A549 treated with CpdA at 1 μM for 4 hours (cell line): ENCODE measurements at places on chromosomes 5 and 9. TPM values are rescaled to one million over a fixed set of nuclear protein-coding genes. Genes with fewer than 3 reads are reported as not detected.

TTC16 gene
- total RNA-seq, result 0.02 TPM in 1 of 5 replicates, not detected in the others

REEP2 gene
- total RNA-seq, result 5.9 to 7.4 TPM (median 6.7 TPM) in 5 replicates

THBS4 gene
- 0.06 to 0.14 TPM in 2 of 5 replicates, not detected in the others for total RNA-seq

NTNG2 gene
- total RNA-seq, result 1.8 to 5.9 TPM (median 2.8 TPM) in 5 replicates

CDX1 gene
- not detected in 5 replicates for total RNA-seq

FOXD4L3 gene
- 0.06 to 0.24 TPM (median 0.14 TPM) in 3 of 5 replicates, not detected in the others for total RNA-seq

PTCD2 gene
- 10.4 to 11.7 TPM (median 10.9 TPM) in 5 replicates for total RNA-seq

CCNI2 gene
- 0.09 to 0.36 TPM (median 0.11 TPM) in 4 of 5 replicates, not detected in the other for total RNA-seq

ABO gene
- not detected in 5 replicates for total RNA-seq

CNTNAP3B gene
- 14.9 to 18.0 TPM (median 16.3 TPM) in 5 replicates for total RNA-seq

GLRA1 gene
- not detected in 5 replicates for total RNA-seq

LEAP2 gene
- total RNA-seq, result 0.87 to 1.7 TPM (median 1.5 TPM) in 5 replicates

LVRN gene
- total RNA-seq, result 0.05 to 0.17 TPM (median 0.17 TPM) in 3 of 5 replicates, not detected in the others

TRIM23 gene
- total RNA-seq, result 5.0 to 8.9 TPM (median 8.1 TPM) in 5 replicates

ENTPD2 gene
- total RNA-seq, result 0.72 to 1.2 TPM (median 0.76 TPM) in 5 replicates

FAM151B gene
- total RNA-seq, result 1.5 to 3.7 TPM (median 1.7 TPM) in 5 replicates

NDUFA8 gene
- total RNA-seq, result 89.3 to 113 TPM (median 106 TPM) in 5 replicates

NEUROG1 gene
- not detected in 5 replicates for total RNA-seq

PCBD2 gene
- total RNA-seq, result 9.0 to 11.8 TPM (median 10.2 TPM) in 5 replicates

HTR4 gene
- total RNA-seq, result not detected in 5 replicates

FCN2 gene
- not detected in 5 replicates for total RNA-seq

FGF10 gene
- total RNA-seq, result not detected in 5 replicates

HTR1A gene
- not detected in 5 replicates for total RNA-seq

POC5 gene
- 8.7 to 12.8 TPM (median 10.2 TPM) in 5 replicates for total RNA-seq

PCDHGA10 gene
- total RNA-seq, result 0.01 TPM in 1 of 5 replicates, not detected in the others

SYK gene
- 0.05 to 0.09 TPM in 2 of 5 replicates, not detected in the others for total RNA-seq

MPDZ gene
- total RNA-seq, result 12.1 to 18.4 TPM (median 14.2 TPM) in 5 replicates

NTRK2 gene
- total RNA-seq, result 0.02 to 0.04 TPM (median 0.03 TPM) in 3 of 5 replicates, not detected in the others

ITK gene
- total RNA-seq, result 0.08 to 0.19 TPM in 2 of 5 replicates, not detected in the others

CDK5RAP2 gene
- 30.6 to 32.1 TPM (median 31.6 TPM) in 5 replicates for total RNA-seq

SHB gene
- 37.3 to 64.5 TPM (median 57.0 TPM) in 5 replicates for total RNA-seq

IQGAP2 gene
- total RNA-seq, result 1.1 to 1.7 TPM (median 1.3 TPM) in 5 replicates

PPP2R2B gene
- 0.13 to 0.24 TPM (median 0.14 TPM) in 4 of 5 replicates, not detected in the other for total RNA-seq

MYORG gene
- total RNA-seq, result 3.1 to 4.2 TPM (median 3.9 TPM) in 5 replicates
